MCF 10A (cell line): ENCODE measurements at places on chromosomes 7 and 10. TPM values are rescaled to one million over a fixed set of nuclear protein-coding genes. Genes with fewer than 3 reads are reported as not detected.

Gene IKZF1
- total RNA-seq: not detected in 2 replicates

Gene TAX1BP1
- 95.0 and 95.9 TPM in 2 replicates for total RNA-seq

Gene ASIC3
- total RNA-seq: 3.9 and 8.8 TPM in 2 replicates

GRCh38 chr10:122368502-122369254 is 5.8 kb upstream of the PLEKHA1 start:
- DNase-seq: no peak
- H3K4me1 ChIP-seq: peaks cover 14% of the 10 kb centered on the region
- no peak overlapping the region for H3K27ac ChIP-seq
- H3K27me3 ChIP-seq: no peaks in the 10 kb centered on the region

DNA sequence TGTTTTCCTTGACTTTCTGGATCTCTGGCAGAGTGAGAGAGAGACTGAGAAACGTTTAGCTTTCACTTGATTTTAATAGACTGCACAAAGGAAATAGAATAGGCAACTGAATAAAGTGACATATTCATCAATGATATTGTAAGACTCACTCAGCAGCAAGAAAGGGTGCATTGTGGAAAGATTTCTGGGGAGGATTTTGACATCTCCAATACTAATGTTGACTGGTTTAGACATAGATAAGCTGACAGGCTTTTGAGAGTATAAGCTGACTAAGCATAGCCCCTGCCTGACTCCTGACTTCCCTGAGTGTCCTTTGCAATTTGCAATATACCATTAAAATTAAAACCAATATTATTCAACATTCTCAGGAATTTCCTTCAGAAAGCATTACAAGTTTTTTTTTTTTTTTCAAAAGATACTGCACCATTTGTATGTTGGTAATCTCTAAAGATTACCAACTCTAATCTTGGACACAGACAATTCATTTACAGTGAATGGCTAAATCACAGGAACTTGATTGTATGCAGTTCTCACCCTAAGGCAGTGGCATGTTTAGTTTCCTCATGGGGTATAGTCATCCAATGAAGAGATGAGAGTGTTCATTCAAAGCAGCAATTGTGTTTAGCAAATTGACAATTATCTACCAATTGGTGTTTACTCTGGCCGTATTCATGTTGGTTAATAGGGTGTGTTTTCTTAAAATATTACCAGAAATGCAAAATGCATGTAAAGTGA is 325.6 kb downstream of the SORCS3 start:
- H3K27me3 ChIP-seq: no peaks in the 10 kb centered on the region
- no peak overlapping the region for H3K27ac ChIP-seq
- DNase-seq: no peak
- peaks cover 7% of the 10 kb centered on the region for H3K36me3 ChIP-seq
- no peak overlapping the region for H3K4me3 ChIP-seq

- H3K27me3 ChIP-seq: no peaks in the 10 kb centered on the region
- peak within 1 kb of the TSS; percentile 91 for H3K4me3 ChIP-seq
- H3K36me3 ChIP-seq: no peaks in the 10 kb centered on the region
- peak; percentile 76 for DNase-seq
- peaks cover 6% of the 10 kb centered on the region for H3K4me1 ChIP-seq
These were observed at the start of gene ZNF239 for GRCh38 chr10:43574001-43574892. Gene ZNF239 (minus strand): TSS chr10:43574616. CDS start chr10:43558079, 16,537 bp downstream.

DNA sequence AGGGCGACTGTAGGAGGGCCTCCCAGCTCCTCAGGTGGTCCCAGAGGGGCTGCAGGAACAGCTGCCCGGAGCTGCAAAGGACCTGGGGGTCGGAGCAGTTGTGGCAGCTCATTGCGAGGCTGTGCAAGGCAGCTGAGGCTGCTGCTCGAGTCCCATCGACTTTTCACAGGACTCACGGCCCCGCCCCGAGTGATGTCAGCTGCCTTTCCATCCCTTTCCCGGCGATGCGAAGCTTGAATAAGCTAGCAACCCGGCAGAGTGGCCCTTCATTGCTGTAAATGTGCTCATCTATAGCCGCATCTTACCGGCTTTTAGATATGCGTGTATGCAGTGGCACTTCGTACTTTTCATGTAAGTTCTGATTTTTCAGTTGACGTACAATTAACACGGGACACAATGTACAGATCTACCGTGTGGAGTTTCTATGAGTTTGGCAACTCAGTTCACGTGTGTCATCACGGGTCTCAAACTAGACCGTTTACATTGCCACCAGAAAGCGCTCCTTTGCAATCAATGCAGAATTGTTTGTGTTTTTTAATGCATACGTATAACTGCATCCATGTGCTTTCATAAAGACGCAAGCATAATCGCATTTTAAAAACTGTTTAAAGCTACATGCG is at the start of gene CH25H:
Gene CH25H (minus strand): TSS at position 137 of the 620 bp plus-strand sequence. CDS start 25 bp downstream, at position 112.
- H3K27me3 ChIP-seq: no peaks in the 10 kb centered on the region
- H3K4me1 ChIP-seq: peaks cover 6% of the 10 kb centered on the region
- H3K4me3 ChIP-seq: peak within 1 kb of the TSS; percentile 62
- H3K27ac ChIP-seq: no peak within 1 kb of the TSS

DNA sequence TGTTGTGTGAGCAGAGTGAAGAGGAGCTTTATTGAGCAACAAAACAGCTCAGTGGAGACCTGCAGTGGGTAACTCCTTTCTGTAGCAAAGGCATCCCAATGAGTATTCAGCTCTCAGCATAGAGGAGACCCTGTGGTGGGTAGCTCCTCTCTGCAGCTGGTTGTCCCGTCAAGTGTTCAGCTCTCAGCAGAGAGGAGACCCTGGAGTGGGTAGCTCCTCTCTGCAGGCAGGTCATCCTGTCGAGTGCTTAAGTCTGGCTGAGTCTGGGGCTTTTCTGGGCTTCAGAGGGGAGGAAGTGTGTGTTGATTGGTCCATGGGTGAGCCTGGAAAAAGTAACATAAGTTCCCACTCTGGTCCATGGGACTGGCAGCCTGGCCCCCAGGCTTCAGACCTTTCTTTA is 171.9 kb upstream of the LRGUK start:
- H3K4me3 ChIP-seq: no peak overlapping the region
- no peaks in the 10 kb centered on the region for H3K4me1 ChIP-seq
- no peak overlapping the region for H3K27ac ChIP-seq
- H3K27me3 ChIP-seq: no peaks in the 10 kb centered on the region
- no peak for DNase-seq
- no peaks in the 10 kb centered on the region for H3K36me3 ChIP-seq

DNA sequence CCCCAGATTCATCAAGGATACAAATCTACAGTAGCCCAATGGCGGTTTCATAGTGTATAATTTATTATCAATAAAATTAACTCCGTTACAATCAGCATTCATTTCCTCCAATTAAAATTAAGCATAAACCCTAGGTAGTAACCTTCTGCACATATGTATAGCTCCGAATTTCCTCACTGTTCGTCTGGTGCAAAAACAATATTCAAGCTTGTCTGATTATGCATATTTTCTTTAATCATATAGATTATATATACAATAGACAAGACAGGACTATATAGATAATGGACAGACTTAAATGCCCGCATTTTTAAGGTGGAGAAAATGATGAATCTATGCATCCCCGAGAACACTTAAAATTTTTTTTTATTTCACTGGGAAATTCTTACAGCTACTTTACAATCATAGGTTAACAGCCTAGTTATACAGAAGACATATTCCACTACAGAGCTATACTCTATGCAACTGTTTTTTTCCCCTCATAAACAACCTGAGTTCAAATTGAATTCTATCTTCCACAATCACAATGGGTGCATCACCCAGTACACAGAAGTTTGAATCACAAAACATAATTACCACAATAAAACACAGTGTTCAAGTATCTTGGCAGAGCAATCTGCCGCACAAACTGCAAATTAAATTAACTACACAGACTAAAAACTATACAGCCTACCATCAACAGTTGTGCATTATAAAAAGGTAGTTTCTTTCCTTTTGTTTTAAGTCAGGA is 2.6 kb downstream of the HOXA9 start:
- peaks cover 15% of the 10 kb centered on the region for H3K36me3 ChIP-seq
- peak overlapping the region; percentile 84 for H3K4me3 ChIP-seq
- H3K27me3 ChIP-seq: no peaks in the 10 kb centered on the region
- peak overlapping the region; percentile 76 for H3K27ac ChIP-seq
- peak; percentile 31 for DNase-seq

DNA sequence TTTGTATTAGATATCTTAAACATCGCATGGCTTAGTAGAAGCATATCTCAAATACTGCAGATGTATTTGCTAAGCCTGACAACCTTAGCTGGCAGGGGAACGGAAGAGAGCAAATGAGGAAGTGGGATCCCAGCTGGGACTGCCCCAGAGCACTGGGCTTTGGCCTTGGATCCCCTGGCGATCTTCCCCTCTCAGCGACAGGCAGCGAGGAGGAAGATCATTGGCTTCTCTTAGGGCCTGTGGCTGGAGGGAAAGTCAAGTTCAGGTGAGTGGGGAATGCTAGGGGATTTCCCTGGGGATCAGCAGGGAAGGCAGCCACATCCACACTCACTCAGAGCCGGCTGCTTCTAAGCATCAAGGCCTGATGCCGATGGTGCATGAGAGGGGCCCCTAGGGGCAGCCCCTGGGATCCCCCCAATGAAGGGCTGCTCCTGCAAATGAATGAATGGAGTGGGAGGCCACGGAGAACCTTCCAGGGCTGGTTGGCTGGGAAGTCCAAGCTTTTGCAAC is 42.0 kb downstream of the LYZL2 start:
- H3K27me3 ChIP-seq: peaks cover 7% of the 10 kb centered on the region
- DNase-seq: no peak
- H3K36me3 ChIP-seq: no peaks in the 10 kb centered on the region
- no peak overlapping the region for H3K4me3 ChIP-seq
